RPMI8226 (cell line): ENCODE measurements at places on chromosomes 3 and 15.
A peak's percentile ranks its signal among the peaks of the same experiment; 100 is the strongest.

- no peak for DNase-seq
Observed at GRCh38 chr15:52178765-52179164, 12.4 kb downstream of the GNB5 start.

GRCh38 chr3:186123012-186123411 is 14.1 kb upstream of the ETV5 start:
- no peak for DNase-seq

DNA sequence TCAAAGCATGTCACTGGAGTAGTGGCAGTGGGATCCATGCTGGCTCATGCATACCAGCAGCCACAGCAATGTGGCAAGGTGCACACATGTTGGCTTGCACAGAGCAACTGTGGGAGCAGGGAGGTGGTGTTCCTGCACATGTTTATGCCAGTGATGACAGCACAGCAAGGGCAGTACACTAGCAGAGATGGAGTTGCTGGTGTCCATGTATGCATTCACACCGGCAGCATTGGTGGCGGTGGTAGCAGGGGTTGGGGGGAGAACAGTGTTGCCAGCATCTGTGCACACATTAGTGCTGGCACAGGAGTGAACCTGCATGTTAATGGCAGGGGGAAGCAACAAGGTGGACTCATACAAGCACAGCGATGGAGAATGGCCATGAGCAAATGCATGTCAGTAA is 202.0 kb upstream of the KCNMB2 start:
- no peak for DNase-seq

- no peak for DNase-seq
Observed at GRCh38 chr3:10764259-10765051, 51.6 kb upstream of the SLC6A11 start.

DNA sequence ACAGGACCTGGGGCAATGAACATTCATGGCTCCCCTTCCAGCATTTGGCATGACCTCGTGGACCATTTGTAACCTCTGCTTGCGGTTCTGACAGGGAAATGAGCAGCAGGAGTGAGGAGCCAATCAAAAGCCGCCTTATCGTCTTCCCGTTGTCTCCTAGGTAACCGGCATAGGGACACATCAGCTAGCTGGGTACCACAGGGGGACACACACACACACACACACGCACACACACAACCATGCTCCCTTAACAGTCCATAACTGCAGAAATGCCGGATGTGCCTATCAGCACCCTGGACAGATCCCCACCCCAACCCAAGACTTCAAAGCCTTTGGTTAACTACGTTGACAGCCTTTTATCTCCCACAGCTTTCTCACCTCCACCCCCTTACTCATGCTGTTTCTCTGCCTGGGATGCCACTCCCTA is 53.4 kb upstream of the CCDC174 start:
- peak; percentile 63 for DNase-seq

- no peak for DNase-seq
Observed at GRCh38 chr3:70822669-70823068, 510.2 kb upstream of the MDFIC2 start.

- DNase-seq, result peak; percentile 4
Observed at GRCh38 chr3:105538483-105538882, 171.8 kb downstream of the ALCAM start.

DNA sequence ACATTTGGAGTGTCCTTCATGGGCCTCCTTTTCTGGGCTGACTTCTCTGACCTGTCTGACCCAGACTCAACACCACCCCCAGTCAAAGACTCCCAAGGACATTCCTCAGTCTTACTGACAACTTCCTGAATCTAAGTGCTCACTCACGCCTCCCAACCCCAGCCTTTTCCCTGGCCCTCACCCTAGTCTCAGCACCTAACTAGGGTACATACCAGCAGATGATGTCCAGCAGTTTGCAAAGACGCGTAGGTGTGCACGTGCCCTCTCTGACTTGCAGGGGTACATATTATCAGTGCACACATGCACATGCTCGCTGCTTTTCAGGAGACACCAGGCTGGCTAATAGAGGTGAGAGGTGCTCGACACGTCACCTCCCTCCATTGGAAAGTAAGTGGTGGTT is 38.7 kb upstream of the SLCO2A1 start:
- DNase-seq, result no peak

DNA sequence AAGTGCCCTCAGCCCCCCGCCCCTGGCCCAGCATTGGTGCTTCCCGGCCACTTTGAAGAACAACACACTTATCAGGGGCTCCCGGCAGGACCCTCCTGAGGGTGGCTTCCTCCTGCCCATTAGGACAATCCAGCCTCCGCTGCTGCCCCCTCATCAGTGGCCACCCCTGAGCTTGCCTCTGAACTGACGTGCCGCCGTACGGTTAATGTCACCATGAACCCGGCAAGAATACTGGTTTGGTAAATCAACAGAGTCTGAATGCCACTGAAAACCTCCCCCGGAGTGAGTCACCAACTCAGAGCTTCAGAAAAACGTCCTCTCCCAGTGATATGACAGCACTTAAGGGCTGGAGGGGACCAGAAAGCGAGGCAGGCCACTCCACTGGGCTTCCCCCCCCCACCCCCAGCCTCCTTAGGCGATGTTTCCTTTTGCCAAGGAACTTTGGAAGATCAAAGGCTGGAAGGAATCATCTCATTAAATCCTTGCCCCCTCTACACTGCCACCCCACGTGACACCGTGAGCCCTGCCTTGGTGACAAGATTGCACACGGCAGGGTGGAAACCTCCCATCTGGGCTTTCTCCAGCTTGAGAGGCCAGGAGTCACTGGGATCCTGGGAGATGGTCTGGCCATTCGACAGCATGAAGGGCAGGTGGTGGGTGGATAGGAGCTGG is 142.1 kb downstream of the NUP210 start:
- DNase-seq, result no peak

DNA sequence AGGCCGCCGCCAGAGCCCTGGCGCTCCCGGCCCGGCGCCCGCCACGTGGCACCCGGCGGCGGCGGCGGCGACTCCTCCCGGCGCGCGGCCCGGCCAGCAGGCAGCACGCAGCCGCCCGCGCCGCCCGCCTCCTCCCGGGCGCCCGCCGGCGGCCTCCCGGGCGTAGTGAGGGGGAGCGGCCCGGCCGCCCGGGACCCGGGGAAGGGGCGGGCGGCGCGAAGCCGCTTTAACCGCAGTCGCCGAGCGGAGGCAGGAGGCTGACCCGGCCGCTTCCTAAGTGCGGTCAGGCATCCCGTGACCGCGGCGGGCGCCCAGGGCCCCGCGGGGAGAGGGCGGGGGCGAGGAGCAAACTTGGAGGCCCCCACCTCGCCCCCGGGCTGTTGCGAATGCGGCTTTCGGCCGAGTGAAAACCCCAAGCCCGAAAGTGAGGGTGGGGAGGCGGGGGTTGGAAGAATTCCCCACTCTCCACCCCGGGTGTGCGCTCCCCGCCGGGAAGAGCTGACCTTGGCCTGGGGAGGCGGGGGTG is 1.7 kb upstream of the HES1 start:
- peak; percentile 81 for DNase-seq

DNA sequence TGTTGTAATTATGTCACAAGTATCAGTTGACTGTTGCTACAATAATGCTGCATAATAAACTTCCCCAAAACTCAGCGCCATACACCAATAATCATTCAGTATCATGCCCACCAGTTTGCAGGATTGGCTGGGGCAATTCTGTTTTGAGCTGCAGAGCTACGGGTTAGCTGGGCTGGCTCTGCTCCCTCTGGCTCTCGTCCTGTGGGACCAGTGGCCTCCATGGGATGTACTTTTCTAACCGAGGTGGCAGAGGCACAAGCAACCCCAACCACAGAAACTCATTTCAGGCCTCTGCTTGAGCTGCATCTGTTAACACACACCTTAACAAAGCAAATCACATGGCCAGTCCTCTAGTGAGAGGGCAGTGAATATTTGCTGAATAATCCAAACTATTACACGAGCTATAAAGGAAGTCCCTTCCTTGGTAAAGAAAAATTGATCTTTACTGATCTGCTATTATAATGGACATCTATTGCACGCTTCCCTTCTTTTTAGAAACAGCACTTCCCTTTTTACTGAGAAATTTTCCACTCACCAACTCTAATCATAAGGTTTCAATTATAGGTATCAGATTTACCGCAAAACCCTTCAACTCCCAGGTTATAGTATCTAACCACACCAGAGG is 10.9 kb upstream of the BCL2A1 start:
- no peak for DNase-seq

GRCh38 chr3:106610362-106610959 is 741.6 kb upstream of the CBLB start:
- no peak for DNase-seq

DNA sequence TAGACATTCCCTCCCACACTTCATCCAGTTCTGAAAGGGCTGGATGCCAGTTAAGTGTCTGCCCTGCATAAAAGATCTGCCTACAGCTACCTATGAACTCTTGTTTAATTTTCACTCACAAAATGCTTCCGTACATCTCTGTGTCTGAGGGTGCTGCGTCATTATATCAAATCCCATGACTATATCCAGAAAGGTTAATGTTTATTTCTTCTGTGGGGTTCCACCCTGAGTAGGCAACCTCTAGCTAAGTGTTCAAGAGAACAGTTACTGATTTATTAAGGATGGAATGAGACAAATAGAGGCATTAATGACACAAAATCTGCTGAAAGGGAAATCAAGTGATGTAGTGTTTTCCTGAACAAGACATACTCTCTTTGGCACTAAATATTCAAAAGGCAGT is 220.2 kb downstream of the MTHFS start:
- DNase-seq, result no peak

DNA sequence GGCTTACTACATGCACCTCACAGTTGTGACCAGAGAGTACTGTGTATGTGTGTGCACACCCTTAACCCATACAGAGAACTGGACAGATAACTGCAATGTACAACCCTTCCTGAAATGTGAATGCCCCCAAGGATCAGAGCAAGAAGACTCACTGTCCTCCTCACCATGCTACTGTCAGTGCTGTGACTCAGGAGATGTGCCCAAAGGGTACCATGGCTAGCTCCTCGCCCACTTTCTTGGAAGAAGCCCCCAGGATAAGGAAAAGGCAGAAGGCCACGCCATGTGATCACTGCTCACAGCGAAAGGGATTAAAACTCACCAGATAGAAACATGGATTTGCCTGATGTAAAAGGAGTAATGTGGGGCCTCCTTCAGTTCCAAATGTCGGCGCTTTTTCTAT is 41.8 kb downstream of the UBP1 start:
- DNase-seq, result no peak
